Osteocyte (in vitro differentiated cells): ENCODE measurements at places on chromosomes 3 and 15.

DNA sequence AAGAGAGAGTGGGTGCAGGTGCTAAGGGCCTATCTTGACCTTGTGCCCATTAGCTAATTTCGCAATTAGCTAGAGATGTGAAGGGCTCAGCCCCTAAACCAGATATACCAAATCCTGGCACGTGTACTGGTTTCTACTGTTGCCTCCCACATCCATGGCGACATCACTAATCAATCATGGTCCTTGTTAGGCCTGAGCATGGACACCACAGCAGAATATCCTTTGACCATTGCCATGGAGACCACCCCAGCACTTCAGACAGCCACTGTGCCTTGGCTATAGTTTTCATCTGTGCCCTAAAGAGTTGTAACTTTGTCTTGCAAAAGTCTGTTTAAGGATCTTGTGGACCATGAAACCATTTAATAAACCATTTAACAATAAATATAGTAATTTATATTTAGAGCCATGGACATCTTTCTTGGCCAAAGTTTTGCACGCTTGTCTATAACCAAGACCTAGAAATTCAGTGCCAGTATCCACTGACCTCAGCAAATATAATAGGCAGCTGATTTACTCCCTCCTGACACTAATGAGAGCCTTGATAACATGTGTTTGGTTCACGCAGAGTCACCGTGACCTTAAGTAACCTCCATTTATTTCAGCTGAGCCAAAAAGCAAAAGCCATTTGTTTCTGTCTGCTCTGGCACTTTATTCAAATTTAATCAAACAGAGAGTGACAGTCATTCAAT, 43.4 kb downstream of the COLQ start:
- peaks cover 13% of the 10 kb centered on the region for H3K27me3 ChIP-seq
- no peak overlapping the region for H3K4me3 ChIP-seq

- H3K27me3 ChIP-seq: peaks cover 7% of the 10 kb centered on the region
- H3K27ac ChIP-seq: no peak overlapping the region
- DNase-seq: no peak
- H3K4me3 ChIP-seq: no peak overlapping the region
- H3K4me1 ChIP-seq: peaks cover 26% of the 10 kb centered on the region
Observed at GRCh38 chr3:58203541-58203940, 7.2 kb downstream of the DNASE1L3 start.

GRCh38 chr3:148600902-148601765, 96.6 kb upstream of the AGTR1 start:
- peaks cover 36% of the 10 kb centered on the region for H3K4me1 ChIP-seq
- no peaks in the 10 kb centered on the region for H3K36me3 ChIP-seq
- H3K27ac ChIP-seq: no peak overlapping the region
- no peaks in the 10 kb centered on the region for H3K27me3 ChIP-seq

DNA sequence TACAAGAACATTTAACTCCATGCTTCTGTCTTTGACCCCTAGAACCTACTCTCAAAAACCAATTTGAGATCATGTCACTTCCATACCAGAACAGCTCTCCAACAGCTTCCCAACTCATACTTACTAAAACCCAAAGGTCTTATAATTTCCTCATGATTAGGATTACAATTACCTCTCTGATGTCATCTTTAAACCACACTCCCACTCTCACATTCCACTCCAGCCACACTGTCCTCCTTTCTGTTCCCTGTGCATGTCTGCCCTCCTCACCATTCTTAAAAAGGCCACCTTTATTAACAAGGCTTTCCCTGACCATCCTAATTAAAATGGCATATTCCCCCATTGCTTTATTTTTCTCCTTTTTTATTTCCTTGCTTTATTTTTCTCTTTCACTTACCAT, 18.9 kb downstream of the PHC3 start:
- H3K4me1 ChIP-seq: peaks cover 18% of the 10 kb centered on the region
- peaks cover 41% of the 10 kb centered on the region for H3K36me3 ChIP-seq
- H3K27me3 ChIP-seq: no peaks in the 10 kb centered on the region
- no peak for DNase-seq

- H3K4me1 ChIP-seq: no peaks in the 10 kb centered on the region
- no peak for DNase-seq
- H3K36me3 ChIP-seq: no peaks in the 10 kb centered on the region
- H3K27me3 ChIP-seq: peaks cover 11% of the 10 kb centered on the region
Observed at GRCh38 chr3:143751643-143752178, 96.6 kb downstream of the SLC9A9 start.

DNA sequence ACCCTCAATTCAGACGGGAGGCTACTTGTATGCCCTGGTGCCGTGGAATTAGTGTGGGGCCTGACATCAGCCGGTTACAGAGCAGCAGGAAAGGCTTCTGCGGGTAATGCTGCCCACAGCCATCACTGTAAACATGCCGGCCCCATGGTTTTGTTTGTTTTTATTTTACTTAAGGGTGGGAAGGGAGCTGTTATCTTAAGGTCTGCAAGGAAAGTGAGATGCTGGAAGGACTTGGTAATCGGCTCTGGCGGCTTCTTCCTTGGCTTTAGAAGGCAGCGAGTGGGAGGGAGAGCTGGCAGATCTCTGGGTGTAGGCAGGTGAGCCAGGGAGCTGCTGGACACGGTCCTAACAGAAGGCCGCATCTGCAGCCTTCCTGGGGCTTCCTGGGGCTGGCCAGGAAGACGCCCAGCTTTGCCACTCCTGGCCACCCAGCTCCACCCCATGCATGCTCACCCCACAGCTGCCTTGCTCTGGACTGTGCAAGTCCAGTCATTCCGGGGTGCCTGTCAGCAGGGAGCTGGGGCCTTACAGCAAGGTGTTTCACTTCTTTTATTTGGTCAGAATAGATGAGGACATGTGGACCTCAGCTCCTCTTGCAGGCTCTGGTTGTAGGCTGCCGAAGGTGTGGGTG, 54.1 kb upstream of the FURIN start:
- H3K4me3 ChIP-seq: no peak overlapping the region
- peaks cover 22% of the 10 kb centered on the region for H3K4me1 ChIP-seq
- H3K36me3 ChIP-seq: peaks cover 9% of the 10 kb centered on the region
- peak; percentile 71 for DNase-seq
- peak overlapping the region; percentile 31 for H3K27ac ChIP-seq

DNA sequence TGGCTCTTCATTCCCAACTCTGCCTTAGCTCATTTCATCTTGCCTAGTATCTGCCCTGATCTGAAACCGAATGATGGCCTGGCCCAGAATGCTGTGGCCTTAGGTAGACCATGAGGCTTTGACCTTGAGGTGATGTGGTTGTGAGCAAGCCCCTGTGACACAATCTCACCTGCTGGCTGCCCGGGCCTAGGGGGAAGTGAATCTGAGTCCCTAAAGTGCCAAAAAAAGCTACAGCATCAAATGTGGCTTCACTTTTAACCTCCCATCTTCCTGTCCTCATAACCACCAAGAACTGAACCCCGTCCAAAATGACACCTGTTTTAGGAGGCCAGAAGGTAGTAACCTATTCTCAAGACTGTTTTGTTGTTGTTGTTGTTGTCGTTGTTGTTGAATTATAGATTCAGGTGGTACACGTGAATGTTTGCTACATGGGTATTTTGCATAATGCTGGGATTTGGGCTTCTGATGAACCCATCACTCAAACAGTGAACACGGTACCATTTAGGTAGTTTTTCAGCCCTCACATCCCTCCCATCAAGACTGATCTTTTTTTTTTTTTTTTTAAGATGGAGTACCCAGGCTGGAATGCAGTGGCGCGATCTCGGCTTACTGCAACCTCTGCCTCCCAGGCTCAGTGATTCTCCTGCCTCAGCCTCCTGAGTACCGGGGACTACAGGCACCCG, 54.6 kb downstream of the MCCC1 start:
- H3K27me3 ChIP-seq: no peaks in the 10 kb centered on the region
- DNase-seq: no peak
- peaks cover 52% of the 10 kb centered on the region for H3K36me3 ChIP-seq
- H3K27ac ChIP-seq: no peak overlapping the region

DNA sequence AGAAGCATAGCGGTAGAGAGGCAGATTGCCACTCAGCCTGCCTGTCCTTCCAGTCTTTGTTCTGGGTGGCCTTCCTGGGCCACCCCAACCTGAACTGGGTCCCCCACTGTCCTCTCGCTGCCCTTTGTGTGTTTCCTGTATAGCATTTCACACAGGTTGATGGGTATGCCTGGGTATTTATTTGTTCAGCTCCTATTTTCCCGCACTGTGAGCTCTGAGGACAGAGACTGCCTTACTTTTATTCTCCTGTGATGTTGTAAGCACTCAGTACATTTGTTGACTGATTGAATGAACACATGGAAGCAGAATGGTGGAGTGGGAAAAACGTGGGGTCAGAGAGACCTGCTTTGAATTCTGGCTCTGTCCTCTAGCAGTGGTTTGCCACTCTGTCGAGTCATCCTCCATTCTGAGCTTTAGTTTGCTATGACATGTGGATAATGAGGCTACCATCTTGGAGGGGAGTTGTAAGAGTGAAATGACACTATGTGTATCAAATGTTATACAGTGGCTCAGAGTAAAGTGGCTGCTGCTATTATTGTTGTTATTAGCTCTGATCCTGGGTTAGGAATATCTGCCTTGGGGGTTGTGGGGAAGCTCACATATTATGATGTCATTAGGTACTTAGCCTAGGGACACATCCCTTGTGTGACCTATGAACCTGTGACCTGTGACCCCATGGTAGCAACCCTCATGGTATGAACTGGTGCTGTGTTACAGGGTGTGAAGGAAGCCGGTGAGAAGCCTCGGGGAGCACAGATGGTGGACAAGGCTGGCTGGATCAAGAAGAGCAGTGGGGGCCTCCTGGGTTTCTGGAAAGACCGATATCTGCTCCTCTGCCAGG, 6.4 kb downstream of the PLEKHO2 start:
- H3K4me1 ChIP-seq: peaks cover 65% of the 10 kb centered on the region
- peaks cover 20% of the 10 kb centered on the region for H3K36me3 ChIP-seq
- peak overlapping the region; percentile 50 for H3K27ac ChIP-seq
- no peaks in the 10 kb centered on the region for H3K27me3 ChIP-seq
- H3K4me3 ChIP-seq: no peak overlapping the region
- no peak for DNase-seq

DNA sequence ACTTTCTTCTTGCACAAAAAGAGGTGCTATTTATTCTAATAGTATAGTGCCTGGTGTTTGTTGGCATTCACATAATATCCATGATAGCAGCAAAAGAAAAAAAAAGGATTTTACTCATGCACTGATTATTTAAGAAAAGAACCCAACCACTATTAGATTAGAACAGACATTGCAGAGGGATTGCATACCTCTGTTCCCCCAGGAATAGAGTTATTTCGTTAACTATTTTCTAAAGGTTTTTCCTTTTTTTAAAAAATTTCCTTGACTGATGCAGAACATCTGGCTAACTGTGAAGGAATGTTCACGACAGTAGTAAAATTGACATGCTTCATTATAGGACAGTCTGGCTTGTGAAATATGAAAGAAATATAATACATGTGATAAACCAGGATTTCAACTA, 136.6 kb upstream of the PTX3 start:
- H3K36me3 ChIP-seq: no peaks in the 10 kb centered on the region
- DNase-seq: no peak
- H3K4me3 ChIP-seq: no peak overlapping the region
- peaks cover 31% of the 10 kb centered on the region for H3K4me1 ChIP-seq
- H3K27ac ChIP-seq: no peak overlapping the region

GRCh38 chr3:133515127-133515526, 58.4 kb upstream of the CDV3 start:
- no peaks in the 10 kb centered on the region for H3K27me3 ChIP-seq
- no peaks in the 10 kb centered on the region for H3K4me1 ChIP-seq
- no peak for DNase-seq
- no peaks in the 10 kb centered on the region for H3K36me3 ChIP-seq
- H3K27ac ChIP-seq: no peak overlapping the region

DNA sequence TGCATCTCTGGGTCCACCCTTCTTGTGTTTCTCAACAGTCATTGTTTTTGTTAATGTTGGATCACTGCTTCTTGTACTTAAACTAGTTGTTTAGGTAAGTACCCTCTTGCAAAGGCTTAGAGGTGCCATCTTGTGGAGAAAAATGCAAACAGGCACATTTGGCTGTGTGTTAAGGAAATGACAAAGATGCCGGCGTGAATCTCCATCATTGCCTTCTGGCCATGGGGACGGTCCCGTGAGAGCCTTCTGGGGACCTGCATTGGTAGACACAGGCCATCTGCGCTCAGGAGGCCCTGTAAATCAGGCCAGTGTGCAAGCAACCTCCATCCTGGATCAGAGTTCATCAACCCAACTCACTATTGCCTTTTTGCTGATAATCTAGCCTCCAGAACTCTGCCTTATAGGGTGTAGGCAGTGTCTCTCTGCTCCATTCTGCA, 158.6 kb upstream of the NR2E3 start:
- no peak overlapping the region for H3K4me3 ChIP-seq
- H3K36me3 ChIP-seq: peaks cover 1% of the 10 kb centered on the region
- H3K27ac ChIP-seq: no peak overlapping the region
- peaks cover 7% of the 10 kb centered on the region for H3K4me1 ChIP-seq
- DNase-seq: no peak
- H3K27me3 ChIP-seq: peaks cover 8% of the 10 kb centered on the region

GRCh38 chr15:80612118-80612823, 82.8 kb upstream of the ABHD17C start:
- peak; percentile 11 for DNase-seq
- no peaks in the 10 kb centered on the region for H3K36me3 ChIP-seq
- peaks cover 34% of the 10 kb centered on the region for H3K4me1 ChIP-seq
- no peak overlapping the region for H3K27ac ChIP-seq
- H3K4me3 ChIP-seq: no peak overlapping the region
- H3K27me3 ChIP-seq: no peaks in the 10 kb centered on the region

DNA sequence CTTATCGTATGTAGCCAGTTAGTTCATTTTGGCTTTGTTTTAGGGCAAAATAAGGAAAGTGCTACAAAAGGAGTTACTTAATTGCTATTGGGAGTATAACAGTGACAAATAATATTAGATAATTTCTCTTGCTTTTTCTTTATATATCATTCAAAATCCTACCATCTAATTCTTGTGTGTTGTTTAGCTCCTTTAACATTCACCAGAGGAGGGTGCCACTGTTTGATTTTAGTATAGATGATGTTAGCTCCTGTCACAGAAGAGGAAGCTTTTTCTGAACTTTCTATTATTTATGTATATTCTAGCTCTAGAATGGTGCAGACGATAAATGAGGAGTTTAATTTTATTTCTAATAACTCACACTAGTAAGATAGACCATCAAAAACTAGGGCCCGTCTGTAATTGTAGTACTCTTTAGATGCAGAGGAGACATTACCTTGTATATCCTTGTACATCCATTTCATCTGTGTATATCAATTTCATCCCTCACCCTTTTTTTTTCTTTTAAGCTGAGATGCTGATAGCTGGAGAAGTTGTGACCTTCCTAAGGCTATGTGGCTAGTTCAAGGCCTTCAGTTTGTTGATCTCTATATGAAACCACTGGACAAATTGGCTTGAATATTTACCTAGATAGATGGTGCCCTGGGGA, 3.0 kb downstream of the PPM1L start:
- no peak for DNase-seq
- H3K27ac ChIP-seq: no peak overlapping the region
- H3K36me3 ChIP-seq: no peaks in the 10 kb centered on the region
- H3K27me3 ChIP-seq: peaks cover 23% of the 10 kb centered on the region
- no peak overlapping the region for H3K4me3 ChIP-seq
